EH (cell line): ENCODE measurements at places on chromosomes 7 and 10.
A peak's percentile ranks its signal among the peaks of the same experiment; 100 is the strongest.

- peak; percentile 13 for DNase-seq
These were observed 20.8 kb downstream of the BRAF start for GRCh38 chr7:140903741-140904480.

DNA sequence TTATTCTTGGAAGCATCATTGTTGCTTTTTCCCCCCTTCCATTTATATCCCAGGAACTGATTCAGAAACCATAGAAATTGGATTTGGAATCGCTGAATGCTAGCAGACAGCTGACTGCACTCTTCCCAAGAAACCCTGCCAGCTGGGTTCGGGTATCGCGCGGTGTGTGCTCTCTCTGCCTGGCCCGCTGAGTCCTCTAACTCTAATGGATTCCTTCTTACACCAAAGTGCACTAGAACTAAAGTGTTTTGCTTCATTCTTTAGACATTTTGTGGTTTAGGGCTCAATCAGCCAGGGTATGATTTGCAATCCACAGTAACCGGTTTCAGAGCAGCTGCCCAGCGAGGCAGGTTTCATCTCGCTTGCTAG lies 92.2 kb downstream of the EGFR start:
- peak; percentile 84 for DNase-seq

GRCh38 chr10:129472696-129473555 lies 5.9 kb downstream of the MGMT start:
- DNase-seq = no peak

GRCh38 chr7:97307521-97308108 lies 190.1 kb downstream of the SDHAF3 start:
- peak; percentile 2 for DNase-seq

GRCh38 chr7:76073335-76073990 lies 25.6 kb downstream of the MDH2 start:
- DNase-seq = no peak
